ENCODE measurements at places on chromosomes 3 and 15. TPM values are rescaled to one million over a fixed set of nuclear protein-coding genes. Genes with fewer than 3 reads are reported as not detected.
A peak's percentile ranks its signal among the peaks of the same experiment; 100 is the strongest.

The SERINC4 gene
- total RNA-seq, result not detected

The CFAP92 gene
- total RNA-seq, result 2.0 TPM

GRCh38 chr3:27614592-27614991 lies 107.5 kb downstream of the EOMES start:
- DNase-seq, result no peak

DNA sequence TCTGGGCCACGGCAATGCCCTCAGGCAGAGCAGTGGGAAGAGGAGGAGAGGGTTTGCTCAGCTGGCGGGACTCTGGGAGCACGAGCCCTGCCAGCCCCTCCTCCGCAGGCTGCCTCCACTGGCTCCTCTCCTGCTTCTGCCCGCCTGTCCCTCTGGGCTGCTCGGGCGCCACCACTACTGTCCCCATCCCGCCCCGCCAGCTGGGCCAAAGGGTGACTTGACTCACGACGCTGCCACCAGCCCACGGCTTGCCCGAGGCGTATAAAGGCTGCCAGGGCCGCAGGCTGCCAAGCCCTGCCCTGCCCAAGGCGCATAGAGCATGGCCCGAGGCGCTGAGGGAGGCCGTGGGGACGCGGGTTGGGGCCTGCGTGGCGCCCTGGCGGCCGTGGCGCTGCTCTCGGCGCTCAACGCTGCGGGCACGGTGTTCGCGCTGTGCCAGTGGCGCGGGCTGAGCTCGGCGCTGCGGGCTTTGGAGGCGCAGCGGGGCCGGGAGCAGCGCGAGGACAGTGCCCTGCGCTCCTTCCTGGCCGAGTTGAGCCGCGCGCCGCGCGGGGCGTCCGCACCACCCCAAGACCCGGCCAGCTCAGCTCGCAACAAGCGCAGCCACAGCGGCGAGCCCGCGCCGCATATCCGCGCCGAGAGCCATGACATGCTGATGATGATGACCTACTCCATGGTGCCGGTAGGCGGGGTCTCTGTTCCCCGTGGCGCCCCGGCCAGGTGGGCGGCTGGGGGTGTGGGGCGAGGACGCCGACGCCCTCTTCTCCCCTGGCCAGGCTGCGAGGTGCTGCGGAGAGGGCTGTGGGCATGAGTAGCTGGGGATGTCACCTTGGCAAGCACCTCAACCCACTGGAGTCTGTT lies at the start of gene GLDN:
Gene GLDN (plus strand): TSS at position 290 of the 861 bp plus-strand sequence. CDS start 30 bp downstream, at position 320.
- peak; percentile 27 for DNase-seq

The KLHDC8B gene
- 15.8 TPM for total RNA-seq

Data from H1 (cell line).